ENCODE measurements at places on chromosomes 2 and 18.

DNA sequence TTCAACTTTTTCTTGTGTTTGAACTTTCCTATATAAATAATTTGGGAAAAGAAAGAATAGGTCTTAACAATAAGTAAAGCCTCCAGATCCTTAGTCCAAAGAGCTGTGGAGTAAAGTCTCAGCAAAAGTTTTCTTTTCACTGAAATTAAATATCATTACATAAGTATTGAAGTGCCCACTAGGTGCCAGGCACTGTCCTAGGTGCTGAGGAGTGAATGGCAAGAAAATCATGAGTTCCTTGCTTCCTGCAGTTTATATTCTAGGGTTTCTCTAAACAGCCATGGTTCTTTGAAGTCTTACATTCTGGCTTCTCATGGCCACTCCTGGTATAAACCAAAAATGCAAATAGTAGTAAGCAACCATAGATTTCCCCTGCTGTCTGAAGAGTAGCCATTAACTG lies 59.7 kb downstream of the SPP2 start:
- no peak for DNase-seq

DNA sequence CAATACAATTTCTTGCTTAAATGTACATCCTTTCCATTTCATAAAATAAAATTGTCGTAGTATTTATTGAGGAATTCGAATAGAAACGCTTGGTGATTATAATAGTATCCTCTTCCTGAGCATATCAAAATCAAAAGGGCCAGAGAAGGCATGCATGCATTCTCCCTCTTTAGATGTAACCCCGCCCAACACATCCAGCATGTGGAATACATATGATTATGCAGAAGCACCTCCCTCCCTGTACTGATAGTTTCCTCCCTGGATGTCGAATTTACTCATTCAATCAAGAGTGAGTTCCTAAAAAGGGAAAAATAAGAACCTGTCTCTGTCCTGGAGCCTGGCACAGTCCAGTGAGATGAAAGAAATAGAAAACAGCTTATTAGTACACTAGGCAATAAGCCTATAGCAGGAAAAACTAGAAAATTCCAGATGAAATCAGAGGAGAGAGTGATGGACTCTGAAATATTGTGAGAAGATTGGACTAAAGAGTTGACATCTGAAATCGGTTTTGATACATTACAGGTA lies 262.9 kb downstream of the RDH14 start:
- no peak for DNase-seq

GRCh38 chr2:234412726-234413125 lies 84.2 kb downstream of the ARL4C start:
- DNase-seq, result no peak

DNA sequence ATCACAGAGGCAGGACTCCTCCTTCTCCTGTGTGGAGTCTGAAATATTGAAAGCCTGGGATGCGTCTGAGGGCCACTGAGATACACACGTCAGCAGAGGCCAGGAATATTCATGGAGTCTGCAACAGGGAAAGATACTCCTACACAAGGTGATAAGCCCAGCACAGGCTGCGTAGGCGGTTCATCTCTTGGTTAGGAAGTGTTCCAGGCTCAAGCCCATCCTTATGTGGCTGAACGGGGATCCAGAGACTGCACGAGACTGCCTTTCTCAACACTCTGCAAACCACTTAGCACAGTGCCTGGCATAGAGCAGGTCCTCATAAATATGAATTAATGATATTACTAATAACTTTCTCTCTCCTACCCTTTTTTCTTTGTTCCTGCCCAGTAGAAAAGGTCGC lies 29.2 kb upstream of the AGPS start:
- DNase-seq, result no peak

DNA sequence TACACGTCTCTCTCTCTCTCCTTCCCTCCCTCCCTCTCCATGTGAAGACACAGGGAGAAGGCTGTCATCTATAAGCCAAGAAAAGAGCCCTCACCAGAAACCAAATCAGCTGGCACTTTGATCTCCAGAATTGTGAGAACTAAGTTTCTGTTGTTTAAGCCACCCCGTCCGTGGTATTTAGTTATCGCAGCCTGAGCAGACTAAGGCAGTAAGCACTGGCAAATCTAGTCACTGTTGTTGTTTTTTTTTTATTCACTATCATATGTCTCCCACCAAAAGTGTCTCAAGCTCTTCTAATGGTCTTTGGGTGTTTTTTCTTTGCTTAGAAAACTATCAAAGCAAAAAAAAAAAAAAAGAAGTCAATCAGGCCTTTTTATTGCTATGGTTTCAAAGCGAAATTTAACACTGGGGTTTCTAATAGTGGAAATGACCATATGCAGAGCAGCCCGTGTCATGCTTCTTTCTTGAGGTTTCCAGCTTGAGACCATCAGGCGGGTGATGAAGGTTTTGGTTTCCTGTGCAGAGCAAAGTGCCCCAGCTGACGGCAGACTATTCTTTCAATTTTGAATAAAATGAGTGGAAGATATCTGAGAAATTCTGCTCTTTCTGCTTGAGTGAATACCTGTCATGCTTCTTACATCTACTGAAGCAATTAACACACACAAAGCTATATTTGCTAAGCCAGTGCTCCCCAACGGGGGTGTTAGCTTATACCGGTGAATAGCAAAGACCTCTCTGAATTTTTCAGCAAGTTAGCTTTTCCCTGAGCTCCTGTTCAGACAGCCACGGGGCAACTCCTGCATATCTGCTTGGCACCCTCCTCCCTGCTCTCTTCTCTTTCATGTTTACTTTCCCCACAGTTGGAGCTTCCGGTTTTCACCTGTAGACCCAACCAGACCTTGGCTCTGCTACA lies 394.1 kb upstream of the ATP5MC3 start:
- no peak for DNase-seq

GRCh38 chr18:57497372-57498294 lies 62.5 kb downstream of the ONECUT2 start:
- DNase-seq, result no peak

DNA sequence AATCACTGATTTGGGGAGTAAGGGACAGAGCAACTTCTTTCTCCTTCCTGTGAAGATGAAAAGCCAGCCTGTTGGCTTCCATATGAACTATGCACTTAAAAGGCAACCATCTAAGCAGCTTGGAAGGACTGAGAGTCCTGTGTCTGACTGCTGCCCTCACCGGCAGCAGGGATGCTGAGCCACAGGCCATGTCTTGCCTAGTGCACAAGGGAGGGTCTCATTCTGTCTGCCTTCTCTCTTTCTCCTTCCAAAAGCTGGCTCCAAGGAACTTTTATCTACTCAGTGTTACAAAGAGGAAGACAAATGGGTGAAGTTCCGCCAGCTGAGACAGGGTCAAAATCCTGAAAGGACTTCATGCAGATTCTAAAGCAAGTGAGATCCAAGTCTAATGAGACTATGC lies 146.3 kb downstream of the MTCL1 start:
- no peak for DNase-seq

- DNase-seq, result no peak
Observed at GRCh38 chr18:58497845-58498244, 131.0 kb downstream of the ALPK2 start.

DNA sequence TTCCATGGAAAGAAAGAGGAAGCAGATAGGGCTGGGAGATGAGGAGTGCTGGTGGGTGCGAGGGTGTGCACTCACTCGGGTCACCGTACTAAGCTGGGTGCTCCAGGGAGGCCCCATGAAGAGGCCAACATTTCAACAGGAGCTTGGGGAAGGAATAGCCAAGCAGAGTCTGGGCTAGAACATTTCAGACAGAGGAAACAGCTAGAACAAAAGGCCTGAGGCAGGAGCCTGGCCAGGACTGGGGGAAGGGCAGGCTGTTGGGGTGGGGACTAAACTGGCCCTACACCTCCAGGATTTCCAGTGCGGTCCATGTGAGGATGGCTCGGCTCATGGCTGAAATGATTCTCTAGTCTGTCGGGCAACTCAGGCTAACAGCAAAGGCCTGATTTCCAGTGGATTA lies 90.8 kb downstream of the ZFP36L2 start:
- no peak for DNase-seq

DNA sequence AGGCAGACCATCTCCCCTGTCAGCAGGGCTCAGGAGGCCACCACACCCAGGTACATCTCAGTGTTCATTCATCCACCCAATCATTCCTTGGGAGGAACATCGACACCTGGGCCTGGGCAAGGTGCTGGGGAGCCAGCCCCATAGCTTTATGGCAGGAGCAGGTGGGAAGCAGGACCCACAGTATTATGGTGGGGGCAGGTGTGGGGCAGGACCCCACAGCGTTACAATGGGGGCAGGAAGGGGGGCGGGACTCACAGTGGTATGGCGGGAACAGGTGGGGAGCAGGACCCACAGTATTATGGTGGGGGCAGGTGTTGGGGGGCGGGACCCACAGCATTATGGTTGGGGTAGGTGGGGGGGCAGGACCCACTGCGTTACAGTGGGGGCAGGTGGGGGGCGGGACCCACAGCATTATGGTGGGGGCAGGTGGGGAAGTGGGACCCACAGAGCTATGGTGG lies 128.9 kb upstream of the HS6ST1 start:
- no peak for DNase-seq

GRCh38 chr2:203549406-203549805 lies 14.3 kb upstream of the RAPH1 start:
- no peak for DNase-seq

DNA sequence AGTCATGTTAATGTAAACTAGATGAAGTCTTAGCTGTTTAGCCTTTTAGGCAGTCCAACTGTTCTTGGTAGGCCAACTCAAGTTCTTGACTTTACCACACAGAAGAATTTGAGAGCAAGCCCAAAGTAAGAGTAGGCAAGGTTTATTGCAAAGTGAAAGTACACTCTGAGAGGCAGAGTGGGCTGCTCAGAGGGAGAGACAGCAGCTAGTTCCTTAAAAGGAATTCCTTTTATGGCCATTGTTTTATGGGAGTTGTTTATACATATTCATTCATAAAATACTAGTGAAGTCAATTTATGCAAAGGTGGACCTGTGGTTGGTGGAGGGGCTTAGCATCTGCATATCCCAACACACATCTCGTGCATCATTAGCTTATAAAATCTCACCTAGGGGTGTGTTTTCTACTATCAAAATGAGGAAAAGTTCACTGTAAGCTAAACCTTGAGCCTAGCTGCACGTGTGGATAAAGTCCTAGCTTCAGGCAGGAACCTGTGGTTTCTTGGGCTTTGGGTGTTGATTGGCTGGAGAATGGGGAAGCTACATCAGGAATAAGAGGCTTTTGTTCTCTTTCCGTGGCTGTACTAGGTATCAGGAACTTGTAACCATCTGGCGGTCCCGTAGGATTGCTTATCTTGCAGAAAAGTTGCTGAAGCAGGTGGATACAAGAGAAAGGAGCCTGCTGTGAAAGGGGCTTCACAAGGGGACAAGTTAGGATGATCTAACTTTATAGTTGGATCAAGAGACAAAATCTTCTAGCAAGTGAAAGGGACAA lies 110.4 kb upstream of the GULP1 start:
- DNase-seq, result no peak

GRCh38 chr18:37721544-37722522 lies 156.2 kb upstream of the CELF4 start:
- DNase-seq, result no peak

DNA sequence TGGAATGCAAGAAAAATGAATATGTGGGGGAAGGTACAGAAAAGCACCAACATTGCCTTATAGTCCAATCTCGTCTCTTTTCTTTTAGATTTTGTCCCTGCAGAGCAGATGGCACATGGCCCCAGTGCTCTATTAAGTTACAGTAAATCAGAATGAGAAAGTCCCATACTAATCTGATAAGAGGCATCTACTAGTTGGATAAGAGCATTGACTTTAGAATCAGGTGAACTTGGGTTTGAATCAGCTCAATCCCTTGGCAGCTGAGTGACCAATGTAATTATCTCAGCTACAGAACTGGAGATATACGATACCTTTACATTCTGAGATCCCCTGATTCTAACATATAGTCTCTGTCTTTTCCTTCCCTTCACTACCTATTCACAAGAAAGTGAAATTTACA lies 54.8 kb upstream of the PDE1A start:
- no peak for DNase-seq

GRCh38 chr2:38446906-38447561 lies 70.0 kb upstream of the ATL2 start:
- no peak for DNase-seq

GRCh38 chr2:31270131-31270530 lies 36.2 kb downstream of the EHD3 start:
- DNase-seq, result no peak

DNA sequence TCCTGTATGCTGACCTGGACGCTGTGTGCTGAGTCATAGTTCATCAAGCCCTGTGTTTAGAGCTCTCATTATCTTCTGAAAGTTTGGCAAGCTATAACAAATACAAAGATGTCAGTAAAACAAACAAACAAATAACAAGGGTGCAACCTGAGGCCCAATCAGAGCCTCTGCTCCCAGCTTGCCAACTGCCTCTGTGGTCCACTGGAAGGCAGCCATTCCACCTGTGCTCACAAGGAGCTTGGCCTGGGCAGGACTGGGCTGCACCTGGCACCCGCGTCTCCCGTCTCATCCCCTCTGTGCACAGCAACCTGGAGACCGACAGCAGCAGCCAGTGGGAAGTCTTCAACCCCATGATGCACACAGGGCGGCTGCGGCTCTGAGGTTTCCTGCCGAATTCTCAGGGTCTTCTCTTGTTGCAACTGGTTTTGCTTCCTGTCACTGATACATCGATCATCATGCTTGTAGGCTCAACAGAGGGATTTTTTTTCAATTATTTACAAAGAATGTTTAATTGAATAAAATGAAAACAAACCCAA lies 97.8 kb downstream of the TMEM18 start:
- no peak for DNase-seq

GRCh38 chr2:48530033-48530811 lies at the start of gene STON1:
Gene STON1, plus strand, starts transcription at chr2:48530154. Its CDS starts 50,480 bp downstream, at chr2:48580634.
- no peak for DNase-seq

DNA sequence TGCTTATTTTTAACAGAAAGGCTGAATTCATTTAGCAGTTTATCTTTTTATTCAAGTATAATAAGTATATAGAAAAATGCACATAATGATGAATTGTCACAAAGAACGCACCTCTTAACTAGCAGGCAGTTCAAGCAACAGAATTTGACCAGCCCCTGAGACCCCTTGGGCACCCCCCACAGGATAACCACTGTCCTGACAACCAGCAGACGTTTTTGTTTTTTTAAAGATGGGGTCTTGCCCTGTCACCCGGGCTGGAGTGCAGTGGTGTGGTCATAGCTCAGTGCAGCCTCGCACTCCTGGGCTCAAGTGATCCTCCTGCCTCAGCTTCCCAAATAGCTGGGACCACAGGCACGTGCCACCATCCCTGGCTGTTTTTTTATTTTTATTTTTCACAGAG lies 14.0 kb downstream of the PRELID3A start:
- DNase-seq, result no peak

- no peak for DNase-seq
Observed at GRCh38 chr2:173876833-173877413, 88.2 kb downstream of the SP3 start.

- no peak for DNase-seq
Observed at GRCh38 chr2:77521931-77522470, at the start of gene LRRTM4. Gene LRRTM4, minus strand, starts transcription at chr2:77522376.

- no peak for DNase-seq
Observed at GRCh38 chr2:143582046-143582747, 453.0 kb downstream of the ARHGAP15 start.

DNA sequence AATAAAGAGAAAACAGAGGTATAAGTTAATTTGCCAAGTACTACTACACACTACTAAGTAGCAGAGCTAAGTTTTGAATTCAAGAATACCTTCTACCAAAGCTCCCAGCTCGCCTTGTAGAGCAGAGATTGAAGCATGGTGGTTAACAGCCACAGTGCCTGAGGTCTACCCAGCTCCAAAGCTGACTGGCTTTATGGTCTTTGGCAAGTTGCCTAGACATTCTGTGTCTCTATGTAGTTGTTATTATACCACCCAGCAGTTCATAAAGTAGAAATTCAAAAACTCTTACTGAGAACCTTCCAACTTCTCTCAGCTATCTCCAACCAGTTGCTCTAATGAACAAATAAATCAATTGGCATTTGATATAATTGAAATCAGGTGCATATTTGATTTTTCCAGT lies 87.8 kb downstream of the PDE11A start:
- no peak for DNase-seq

GRCh38 chr2:61795408-61795807 lies 58.5 kb downstream of the FAM161A start:
- no peak for DNase-seq

All from AML-193 (cell line).